ENCODE measurements at places on chromosomes 1 and 21. TPM values are rescaled to one million over a fixed set of nuclear protein-coding genes. Genes with fewer than 3 reads are reported as not detected.

The TACSTD2 gene
- total RNA-seq, result 0.16 TPM

- no peaks in the 10 kb centered on the region for H3K36me3 ChIP-seq
- no peak for DNase-seq
- no peak overlapping the region for H3K27ac ChIP-seq
- peaks cover 74% of the 10 kb centered on the region for H3K27me3 ChIP-seq
Observed at GRCh38 chr21:34737115-34737514, 68.3 kb downstream of the CLIC6 start.

- H3K4me3 ChIP-seq, result no peak overlapping the region
- H3K4me1 ChIP-seq, result no peaks in the 10 kb centered on the region
- H3K27ac ChIP-seq, result no peak overlapping the region
- no peak for DNase-seq
- peaks cover 12% of the 10 kb centered on the region for H3K27me3 ChIP-seq
- H3K36me3 ChIP-seq, result no peaks in the 10 kb centered on the region
Observed at GRCh38 chr1:107152395-107152794, 11.6 kb downstream of the NTNG1 start.

DNA sequence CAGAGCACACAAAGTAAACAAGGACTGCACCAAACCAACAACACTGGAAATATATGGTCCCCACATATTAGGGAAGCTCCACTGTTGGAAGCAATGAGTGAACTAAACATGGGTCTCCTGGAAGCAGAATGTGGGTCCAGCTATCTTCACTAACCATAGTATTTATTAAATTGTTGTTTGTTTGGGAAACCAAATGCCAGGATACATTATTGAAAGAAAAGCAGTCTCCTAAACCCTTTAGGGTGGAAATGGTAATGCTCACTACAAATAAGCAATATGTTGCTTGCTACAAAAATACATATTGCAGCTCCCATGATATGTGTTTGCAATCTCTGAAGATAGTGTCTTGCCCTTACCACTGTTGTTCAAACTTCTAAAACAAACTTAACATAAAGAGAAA lies 2.2 kb downstream of the NEGR1 start:
- peaks cover 34% of the 10 kb centered on the region for H3K4me1 ChIP-seq
- no peaks in the 10 kb centered on the region for H3K27me3 ChIP-seq
- H3K4me3 ChIP-seq, result peak overlapping the region; percentile 85
- peak overlapping the region; percentile 96 for H3K27ac ChIP-seq
